ENCODE measurements at places on chromosomes 1 and 21. TPM values are rescaled to one million over a fixed set of nuclear protein-coding genes. Genes with fewer than 3 reads are reported as not detected.
A peak's percentile ranks its signal among the peaks of the same experiment; 100 is the strongest.

DNA sequence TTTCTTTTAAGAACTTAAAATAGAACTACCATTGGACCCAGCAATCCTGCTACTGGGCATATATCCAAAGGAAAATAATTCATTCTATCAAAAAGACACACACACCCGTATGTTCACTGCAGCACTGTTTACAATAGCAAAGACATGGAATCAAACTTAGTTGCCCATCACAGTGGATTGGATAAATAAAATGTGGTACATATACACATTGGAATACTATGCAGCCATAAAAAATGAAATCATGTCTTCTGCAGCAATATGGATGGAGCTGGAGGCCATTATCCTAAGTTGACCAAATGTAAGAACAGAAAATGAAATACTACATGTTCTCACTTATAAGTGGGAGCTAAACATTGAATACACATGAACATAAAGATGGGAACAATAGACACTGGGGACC, 585.3 kb upstream of the USP24 start:
- H3K4me3 ChIP-seq = no peak overlapping the region
- H3K4me1 ChIP-seq = no peaks in the 10 kb centered on the region
- no peak overlapping the region for H3K27ac ChIP-seq

DNA sequence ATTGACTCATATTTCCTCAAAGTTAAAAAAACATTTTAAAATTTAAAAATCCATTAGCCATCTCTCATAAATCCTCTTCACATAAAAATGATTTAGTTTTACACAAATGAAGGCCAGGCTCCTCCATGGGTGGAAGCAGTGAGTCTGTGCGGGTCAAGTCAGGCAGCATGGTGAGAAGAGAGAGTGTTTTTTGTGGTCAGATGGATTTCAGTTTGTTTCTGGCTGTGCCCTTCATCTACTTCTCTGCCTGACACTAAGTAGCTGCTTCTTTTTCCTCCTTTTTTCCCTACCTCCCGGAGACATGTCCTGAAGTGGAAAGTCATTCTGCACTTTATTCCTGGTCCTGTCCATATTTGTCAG, 10.3 kb downstream of the PLA2G4A start:
- H3K27me3 ChIP-seq = no peaks in the 10 kb centered on the region
- no peaks in the 10 kb centered on the region for H3K36me3 ChIP-seq
- no peak overlapping the region for H3K27ac ChIP-seq
- H3K4me1 ChIP-seq = no peaks in the 10 kb centered on the region
- H3K4me3 ChIP-seq = no peak overlapping the region

The FNBP1L gene
- 54.4 TPM for total RNA-seq

The B3GALT2 gene
- 0.80 TPM for total RNA-seq

- DNase-seq = no peak
- no peaks in the 10 kb centered on the region for H3K36me3 ChIP-seq
- H3K27me3 ChIP-seq = no peaks in the 10 kb centered on the region
- no peaks in the 10 kb centered on the region for H3K4me1 ChIP-seq
- no peak overlapping the region for H3K27ac ChIP-seq
Observed at GRCh38 chr21:40768056-40768455, 78.9 kb downstream of the DSCAM start.

The LCE2C gene
- total RNA-seq = not detected

The NCAM2 gene
- 0.52 TPM for total RNA-seq

GRCh38 chr1:45103534-45103933, 91.5 kb downstream of the UROD start:
- H3K4me3 ChIP-seq = no peak overlapping the region
- H3K4me1 ChIP-seq = no peaks in the 10 kb centered on the region

- H3K27me3 ChIP-seq = no peaks in the 10 kb centered on the region
- no peaks in the 10 kb centered on the region for H3K36me3 ChIP-seq
- no peak overlapping the region for H3K4me3 ChIP-seq
- H3K4me1 ChIP-seq = peaks cover 5% of the 10 kb centered on the region
- no peak for DNase-seq
Observed at GRCh38 chr1:205291596-205291995, 29.9 kb downstream of the NUAK2 start.

- peaks cover 4% of the 10 kb centered on the region for H3K4me1 ChIP-seq
- no peaks in the 10 kb centered on the region for H3K36me3 ChIP-seq
- no peaks in the 10 kb centered on the region for H3K27me3 ChIP-seq
- H3K4me3 ChIP-seq = no peak overlapping the region
- DNase-seq = peak; percentile 48
Observed at GRCh38 chr1:26820784-26821269, 5.7 kb upstream of the ZDHHC18 start.

DNA sequence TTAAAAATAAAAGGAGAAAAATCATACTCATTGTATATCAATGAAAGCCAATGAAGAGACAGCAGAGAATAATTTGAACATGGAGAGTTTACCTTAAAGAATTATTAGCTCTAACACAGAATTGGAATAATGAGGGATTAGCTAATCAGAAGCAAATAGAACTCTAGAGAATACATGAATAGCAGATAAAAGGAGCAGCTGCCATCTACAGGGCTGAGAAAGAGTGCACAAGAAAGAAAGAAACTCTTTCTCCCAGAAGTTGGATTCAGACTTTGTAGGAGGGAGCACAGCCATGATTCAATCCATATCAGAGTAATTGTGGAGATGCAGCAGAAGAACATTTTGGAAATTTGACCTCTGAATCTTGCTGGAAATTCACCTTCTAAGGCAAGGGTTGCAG, 1171.2 kb downstream of the PLA2G4A start:
- H3K4me1 ChIP-seq = no peaks in the 10 kb centered on the region
- H3K27ac ChIP-seq = no peak overlapping the region
- no peaks in the 10 kb centered on the region for H3K36me3 ChIP-seq
- H3K4me3 ChIP-seq = no peak overlapping the region
- no peaks in the 10 kb centered on the region for H3K27me3 ChIP-seq

The MSH4 gene
- 0.20 TPM for total RNA-seq

GRCh38 chr1:47215713-47216112, 16.3 kb downstream of the TAL1 start:
- no peaks in the 10 kb centered on the region for H3K27me3 ChIP-seq
- no peak overlapping the region for H3K27ac ChIP-seq

DNA sequence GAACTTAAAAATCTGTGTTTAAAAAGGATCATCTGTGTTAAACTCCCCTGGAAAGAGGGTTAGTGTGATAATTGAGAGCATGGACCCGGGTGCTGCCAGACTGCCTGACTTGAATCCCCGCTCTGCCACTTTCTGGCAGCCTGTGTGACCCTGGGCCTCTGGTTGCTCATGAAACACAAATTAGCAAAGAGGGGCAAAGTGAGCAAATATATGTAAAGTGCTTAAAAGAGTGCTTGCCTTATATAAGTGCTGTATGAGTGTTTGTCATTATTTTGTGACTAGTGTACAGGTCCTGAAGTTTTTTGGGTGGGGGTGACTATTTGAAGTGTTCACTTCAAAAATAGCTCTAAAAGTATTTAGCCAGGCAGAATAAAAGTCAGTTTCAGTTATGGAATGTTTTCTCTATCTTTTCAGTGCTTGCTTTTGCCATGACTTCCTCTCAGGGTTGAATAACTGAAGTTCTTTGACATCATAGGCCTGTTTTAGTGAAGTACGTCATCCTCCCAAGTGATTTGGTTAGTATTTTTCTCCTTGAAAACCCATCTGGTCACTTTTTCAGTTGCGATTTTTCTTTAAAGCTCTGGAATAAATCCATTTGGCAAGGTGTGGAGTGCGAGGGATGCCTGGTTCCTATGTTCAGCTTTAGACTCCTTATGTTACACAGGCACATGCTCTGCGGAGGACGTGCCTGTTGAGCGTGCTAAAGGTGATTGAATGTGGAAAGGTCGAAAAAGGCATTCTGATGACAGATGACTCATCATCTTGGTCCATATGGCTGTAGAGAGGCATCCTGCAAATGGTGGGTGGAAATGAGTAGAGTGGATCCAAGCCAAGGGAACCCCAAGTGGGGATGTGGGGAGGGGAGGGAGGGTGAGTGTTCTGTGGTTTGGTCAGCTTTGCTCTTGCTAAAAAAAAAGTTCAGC, 47.8 kb downstream of the AK4 start:
- H3K4me3 ChIP-seq = no peak overlapping the region
- no peaks in the 10 kb centered on the region for H3K27me3 ChIP-seq
- no peak overlapping the region for H3K27ac ChIP-seq
- H3K4me1 ChIP-seq = no peaks in the 10 kb centered on the region
- no peaks in the 10 kb centered on the region for H3K36me3 ChIP-seq
- no peak for DNase-seq

GRCh38 chr21:28922368-28922767, 70.3 kb downstream of the LTN1 start:
- H3K4me1 ChIP-seq = no peaks in the 10 kb centered on the region
- no peak overlapping the region for H3K27ac ChIP-seq
- H3K4me3 ChIP-seq = no peak overlapping the region
- no peaks in the 10 kb centered on the region for H3K27me3 ChIP-seq
- no peaks in the 10 kb centered on the region for H3K36me3 ChIP-seq

DNA sequence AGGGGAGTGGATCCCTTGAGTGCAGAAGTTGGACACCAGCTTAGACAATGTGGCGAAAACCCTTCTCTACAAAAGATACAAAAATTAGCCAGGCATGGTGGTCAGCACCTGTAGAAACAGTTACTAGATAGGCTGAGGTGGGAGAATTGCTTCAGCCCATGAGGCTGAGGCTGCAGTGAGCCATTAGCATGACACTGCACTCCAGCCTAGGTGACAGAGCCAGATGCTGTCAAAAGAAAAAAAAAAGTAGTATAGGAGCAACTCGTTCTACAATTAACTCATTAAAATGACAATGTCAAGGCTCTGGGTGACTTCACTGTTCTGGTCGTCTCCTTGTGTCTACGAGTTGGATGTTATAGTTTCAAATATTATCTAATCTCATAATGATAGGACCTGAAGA, 370.6 kb upstream of the NCAM2 start:
- H3K27ac ChIP-seq = no peak overlapping the region
- no peaks in the 10 kb centered on the region for H3K36me3 ChIP-seq
- H3K4me1 ChIP-seq = no peaks in the 10 kb centered on the region
- no peak for DNase-seq
- H3K27me3 ChIP-seq = no peaks in the 10 kb centered on the region

The SLC26A9 gene
- not detected for total RNA-seq

The SYDE2 gene
- total RNA-seq = 14.6 TPM

The BCAN gene
- total RNA-seq = not detected

The SRM gene
- 86.2 TPM for total RNA-seq

DNA sequence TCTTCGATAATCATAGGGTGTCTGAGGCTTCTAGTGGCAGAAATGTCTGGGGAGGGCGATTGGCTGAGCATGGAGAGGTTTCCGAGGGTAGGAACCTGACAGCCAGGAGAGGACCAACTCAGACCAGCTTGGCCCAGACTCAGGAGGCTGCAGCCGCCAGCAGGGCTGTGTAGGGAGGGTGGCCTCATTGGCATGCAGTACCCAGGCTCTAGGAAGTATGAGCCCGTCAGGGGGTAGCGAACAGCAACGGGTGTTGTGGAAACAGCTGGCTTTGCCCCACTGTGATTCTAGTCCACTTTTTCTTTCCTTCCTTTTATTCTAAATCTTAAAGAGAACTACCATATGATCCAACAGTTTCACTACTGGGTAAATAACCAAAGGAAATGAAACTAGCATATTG, 103.3 kb downstream of the DIRAS3 start:
- H3K4me1 ChIP-seq = no peaks in the 10 kb centered on the region
- no peaks in the 10 kb centered on the region for H3K27me3 ChIP-seq
- no peaks in the 10 kb centered on the region for H3K36me3 ChIP-seq
- no peak for DNase-seq
- no peak overlapping the region for H3K27ac ChIP-seq
- H3K4me3 ChIP-seq = no peak overlapping the region

DNA sequence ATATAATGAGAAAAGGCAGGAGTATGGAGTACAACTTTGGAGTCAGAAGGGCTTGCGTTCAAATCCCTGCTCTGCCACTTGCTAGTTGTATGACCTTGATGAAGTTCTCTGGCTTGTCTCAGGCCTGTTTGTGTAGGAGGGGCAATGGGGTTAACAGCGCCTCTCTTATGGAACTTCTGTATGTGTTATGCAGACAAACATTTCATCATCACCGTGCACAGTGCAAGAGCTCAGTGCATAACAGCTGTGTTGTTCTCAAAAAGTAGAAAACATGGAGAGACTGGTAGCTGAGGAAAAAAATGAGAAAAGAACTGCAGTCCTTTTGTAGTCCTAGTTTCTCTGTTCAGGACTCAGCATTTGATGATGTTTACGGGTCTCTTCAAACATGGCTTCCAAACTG, 10.4 kb upstream of the ZNF648 start:
- no peaks in the 10 kb centered on the region for H3K36me3 ChIP-seq
- H3K4me1 ChIP-seq = no peaks in the 10 kb centered on the region
- H3K27me3 ChIP-seq = no peaks in the 10 kb centered on the region
- H3K4me3 ChIP-seq = no peak overlapping the region
- DNase-seq = no peak
- H3K27ac ChIP-seq = no peak overlapping the region

DNA sequence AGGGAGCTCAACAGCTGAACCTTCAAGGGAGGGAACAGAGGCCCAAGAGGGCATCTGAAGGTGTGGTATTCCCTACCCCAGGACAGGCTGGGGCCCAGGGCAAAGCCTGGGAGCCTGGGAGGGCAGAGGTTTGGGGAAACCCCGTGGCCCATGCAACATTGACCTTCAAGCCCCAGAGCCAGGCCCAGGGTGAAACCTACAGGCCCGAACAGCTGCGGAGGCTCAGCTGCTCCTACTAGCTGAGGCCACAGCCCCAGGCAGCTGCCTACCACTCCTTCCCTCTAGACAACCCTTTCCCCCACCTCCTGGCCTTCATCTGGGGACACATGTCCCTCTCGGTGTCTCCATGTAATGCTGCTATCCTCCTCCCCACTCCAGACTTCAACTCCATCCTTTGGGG, 3.2 kb downstream of the LAD1 start:
- no peak for DNase-seq
- H3K4me3 ChIP-seq = peak overlapping the region; percentile 6
- peak overlapping the region; percentile 92 for H3K27ac ChIP-seq
- peaks cover 5% of the 10 kb centered on the region for H3K27me3 ChIP-seq

DNA sequence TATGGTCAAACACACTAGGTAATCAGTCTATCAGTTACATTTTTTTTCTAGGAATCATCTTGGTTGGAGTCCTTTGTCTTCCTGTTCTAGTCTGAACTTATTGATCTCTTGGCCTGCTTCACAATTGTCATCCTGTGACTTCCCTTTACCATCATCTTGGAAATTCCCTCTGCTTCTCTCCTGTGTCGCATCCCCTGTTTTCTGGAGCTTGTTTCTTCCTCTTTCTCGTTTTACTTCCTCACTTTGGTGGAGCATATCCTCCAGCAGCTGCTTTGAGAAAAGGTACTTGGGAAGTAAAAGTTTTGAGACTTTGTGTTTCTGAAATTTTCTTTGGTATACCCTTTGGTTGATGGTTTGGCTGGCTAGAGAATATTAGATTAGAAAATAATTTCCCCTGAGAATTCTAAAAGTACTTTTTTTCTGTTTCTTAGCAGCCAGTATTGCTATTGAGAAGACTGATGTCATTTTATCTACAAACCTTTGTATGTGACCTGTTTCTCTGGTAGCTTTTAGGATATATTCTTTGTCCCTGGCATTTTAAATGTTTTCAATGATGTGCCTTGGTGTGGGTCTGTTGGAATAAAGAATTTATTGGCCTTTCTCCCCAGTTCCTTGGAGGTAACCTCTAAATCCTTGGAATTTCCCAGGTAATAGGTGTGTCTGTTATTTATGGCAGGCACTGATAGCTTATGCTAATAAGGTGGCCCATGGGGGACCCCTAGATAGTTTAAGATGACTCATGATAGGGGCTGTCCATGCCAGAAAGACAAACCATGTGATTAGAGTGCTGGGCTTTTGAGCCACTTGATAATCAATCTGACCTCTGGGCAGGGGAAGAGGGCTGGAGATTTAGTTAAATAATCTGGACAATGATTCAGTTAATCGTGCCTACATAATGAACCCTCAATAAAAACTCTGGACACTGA, 6.1 kb upstream of the MYCL start:
- no peaks in the 10 kb centered on the region for H3K4me1 ChIP-seq
- H3K4me3 ChIP-seq = no peak overlapping the region
- no peaks in the 10 kb centered on the region for H3K27me3 ChIP-seq
- H3K27ac ChIP-seq = no peak overlapping the region

Data from colonic mucosa (tissue), 4 donors.